ENCODE measurements at places on chromosomes 3 and 15.

DNA sequence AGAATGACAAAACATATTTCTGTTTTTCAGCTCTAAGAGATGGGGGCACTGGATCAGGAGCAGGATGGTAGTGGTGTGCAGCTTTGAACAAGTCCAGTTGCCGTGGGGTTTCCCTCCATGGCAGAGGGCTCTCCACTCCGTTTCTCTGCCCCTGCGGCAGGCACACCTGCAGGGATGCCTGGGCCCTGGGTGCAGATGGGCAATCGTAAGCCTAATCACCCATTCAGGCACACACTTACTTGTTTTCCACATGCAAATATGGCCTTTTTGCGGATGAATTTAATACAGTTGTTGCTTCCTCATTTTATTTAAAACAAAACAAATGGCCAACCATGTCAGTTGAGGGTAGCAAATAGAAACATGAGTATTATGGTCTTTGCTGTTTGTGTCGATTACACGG lies 85.1 kb downstream of the LPP start:
- DNase-seq: no peak

- peak; percentile 40 for DNase-seq
These were observed 68.0 kb downstream of the SLTM start for GRCh38 chr15:58865425-58865880.

GRCh38 chr15:78527325-78527724 lies 12.9 kb upstream of the PSMA4 start:
- no peak for DNase-seq

DNA sequence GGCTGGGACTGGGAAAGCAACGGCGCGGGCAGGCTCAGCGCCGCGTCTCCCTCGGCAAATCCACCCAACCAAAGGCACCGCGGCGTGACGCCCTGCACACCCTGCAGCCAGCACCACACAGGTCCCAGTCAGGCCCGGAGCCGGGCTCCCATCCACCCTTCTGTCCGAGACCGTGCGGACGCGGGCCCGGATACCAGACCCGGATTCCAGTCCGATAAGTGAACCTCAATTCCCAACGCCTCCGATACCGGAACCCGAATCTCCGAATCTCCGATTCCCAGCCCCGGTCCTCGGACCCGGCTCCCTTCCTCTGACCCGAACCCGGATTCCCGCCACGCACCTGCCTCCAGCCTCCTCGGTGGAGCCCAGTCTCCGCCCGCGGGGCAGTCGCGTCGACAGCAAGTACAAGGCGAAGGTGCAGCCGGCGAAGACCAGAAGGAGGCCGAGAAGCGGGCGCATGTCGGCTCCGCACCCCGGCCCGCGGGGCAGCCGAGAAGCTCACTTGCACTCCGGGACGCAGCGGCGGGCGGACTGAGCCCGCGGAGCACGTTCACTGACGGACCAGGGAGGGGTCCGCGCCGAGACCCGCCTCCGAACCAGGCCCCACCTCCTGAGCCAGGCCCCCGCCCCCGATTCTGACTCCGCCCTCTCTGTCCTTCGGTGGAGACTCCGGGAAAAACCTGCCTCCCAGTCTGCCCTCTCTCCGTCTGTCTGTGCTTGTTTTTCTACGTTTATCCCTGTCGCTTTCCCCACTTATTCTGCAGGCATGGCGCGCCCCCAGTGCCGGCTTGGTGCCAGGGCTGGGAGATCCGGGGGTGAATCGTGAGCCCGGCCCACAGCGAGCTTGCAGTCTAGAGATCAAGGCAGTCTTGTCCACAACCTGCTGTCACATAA lies at the start of gene TMEM41A:
Gene TMEM41A (minus strand): TSS at position 533 of the 894 bp plus-strand sequence. CDS start 74 bp downstream, at position 459.
- DNase-seq: peak; percentile 86

DNA sequence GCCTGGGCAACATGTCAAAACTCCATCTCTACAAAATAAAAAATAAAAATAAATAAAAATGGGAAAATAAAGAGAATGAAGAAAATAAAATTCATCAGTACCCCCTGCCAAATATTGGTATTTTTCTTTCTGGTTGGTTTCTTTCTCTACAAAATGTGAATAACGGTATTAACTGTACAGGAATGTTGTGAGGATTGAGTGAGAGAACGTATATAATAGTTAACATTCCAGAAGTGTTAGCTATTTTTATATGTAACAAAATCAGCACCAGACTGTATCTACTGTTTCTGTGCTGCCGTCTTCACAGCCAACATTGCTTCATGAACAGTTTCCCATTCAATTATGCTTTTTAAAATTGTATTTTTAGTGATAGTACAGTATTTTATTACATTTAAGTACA lies 25.5 kb upstream of the RNU6-1 start:
- no peak for DNase-seq

- DNase-seq: no peak
These were observed 662 bp upstream of the RFTN1 start for GRCh38 chr3:16514021-16514700.

GRCh38 chr3:16187213-16187790 lies 12.8 kb downstream of the GALNT15 start:
- no peak for DNase-seq

- no peak for DNase-seq
These were observed 4.6 kb downstream of the P2RY1 start for GRCh38 chr3:152839511-152839910.

DNA sequence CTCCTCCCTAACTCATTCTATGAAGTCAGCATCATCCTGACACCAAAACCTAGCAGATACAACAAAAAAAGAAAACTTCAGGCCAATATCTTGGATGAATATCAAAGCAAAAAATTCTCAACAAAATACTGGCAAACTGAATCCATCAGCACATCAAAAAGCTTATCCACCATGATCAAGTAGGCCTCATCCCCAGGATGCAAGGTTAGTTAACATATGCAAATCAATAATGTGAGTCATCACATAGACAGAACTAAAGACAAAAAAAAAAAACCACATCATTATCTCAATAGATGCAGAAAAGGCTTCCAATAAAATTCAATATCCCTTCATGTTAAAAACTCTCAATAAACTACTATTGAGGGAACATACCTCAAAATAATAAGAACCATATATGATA lies 306.8 kb upstream of the TMC3 start:
- no peak for DNase-seq

DNA sequence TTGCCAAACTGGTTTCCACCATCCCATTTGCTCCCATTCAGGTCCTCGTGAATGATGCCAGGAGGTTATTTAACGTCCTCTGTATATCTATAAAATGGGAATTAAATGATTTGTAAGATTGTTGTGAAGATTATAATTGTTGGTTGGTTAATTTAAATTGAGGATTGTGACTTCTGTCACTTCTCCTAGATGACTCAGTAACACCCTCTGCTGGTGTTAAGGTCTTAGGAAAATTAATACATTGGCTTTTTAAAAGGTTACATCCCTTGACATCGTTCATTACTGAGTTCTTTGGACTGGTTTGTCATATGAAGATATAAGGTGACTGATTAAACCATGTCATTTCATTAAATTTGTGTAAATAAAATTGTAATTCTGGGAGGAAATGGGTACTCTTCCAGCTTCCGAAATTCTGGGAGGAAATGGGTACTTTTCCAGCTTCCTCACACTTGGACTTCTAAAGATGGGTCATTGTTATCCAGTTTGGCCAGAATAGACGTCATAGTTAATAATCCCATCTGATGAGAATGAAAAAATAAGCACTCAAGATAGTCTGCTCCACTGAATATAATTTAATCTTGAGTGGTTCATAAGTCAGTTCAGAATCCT lies 33.3 kb upstream of the PAQR5 start:
- peak; percentile 78 for DNase-seq

GRCh38 chr15:51121118-51121517 lies 26.4 kb upstream of the TNFAIP8L3 start:
- DNase-seq: no peak

GRCh38 chr3:139574026-139574947 lies 34.7 kb upstream of the RBP1 start:
- DNase-seq: peak; percentile 16

GRCh38 chr3:156150434-156151066 lies 30.2 kb downstream of the KCNAB1 start:
- DNase-seq: peak; percentile 84

- DNase-seq: no peak
These were observed 180.8 kb downstream of the ATP10A start for GRCh38 chr15:25682340-25682739.

DNA sequence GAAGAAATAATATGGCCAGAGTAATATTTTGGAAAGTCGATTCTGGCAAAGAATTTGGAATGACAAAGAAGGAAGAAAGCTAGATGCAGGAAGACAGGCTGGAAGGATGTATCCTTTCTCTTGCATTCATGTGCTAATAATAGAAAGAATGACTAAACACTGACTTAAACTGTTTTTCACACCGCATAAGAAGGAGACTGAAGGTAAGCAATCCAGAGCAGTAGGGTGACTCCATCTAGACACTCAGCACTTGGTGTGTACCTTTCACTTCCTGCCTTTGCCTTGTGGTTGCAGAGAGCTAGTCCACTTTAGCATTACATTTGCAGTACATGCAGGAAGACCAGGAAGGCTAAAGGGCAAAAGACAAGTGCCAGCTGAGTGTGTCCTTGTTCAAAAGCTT lies 234.6 kb downstream of the RBMS3 start:
- no peak for DNase-seq

GRCh38 chr15:36896949-36897348 lies 203.4 kb downstream of the MEIS2 start:
- DNase-seq: no peak

GRCh38 chr3:150691414-150692040 lies 12.2 kb downstream of the ERICH6 start:
- no peak for DNase-seq

DNA sequence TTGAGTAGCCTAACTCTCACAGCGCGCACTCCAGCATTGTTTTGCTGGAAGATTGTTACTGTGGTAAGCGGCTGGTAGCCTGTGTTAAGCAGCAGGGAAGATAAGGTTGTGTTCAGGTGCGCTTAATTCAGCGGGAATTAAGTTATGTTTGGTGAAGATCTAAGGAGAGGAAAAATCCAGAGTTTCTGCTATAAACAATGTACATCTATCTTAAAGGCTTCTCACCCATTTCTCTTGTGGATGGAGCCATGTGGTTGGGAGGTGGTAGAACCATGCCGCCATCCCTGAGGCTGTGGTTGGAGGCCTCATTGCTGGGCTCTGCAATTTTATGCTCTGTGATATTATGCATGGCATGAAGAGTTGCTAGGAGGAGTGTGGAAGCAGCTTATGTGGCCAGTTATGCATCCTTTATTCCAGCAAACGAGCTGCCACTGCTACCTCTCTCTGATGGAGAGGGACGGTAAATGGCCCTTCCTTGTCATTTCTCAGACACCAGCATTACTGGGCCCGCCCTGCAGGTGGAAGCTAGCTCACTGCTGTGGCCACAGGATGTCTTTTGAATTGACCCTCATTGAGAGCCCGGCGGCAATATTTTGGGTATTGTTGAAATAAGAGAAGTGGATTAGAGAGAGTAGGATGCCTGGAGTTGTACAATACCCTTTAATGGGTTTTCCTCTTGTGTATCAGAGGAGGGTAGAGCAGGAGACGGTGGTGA lies 1.3 kb downstream of the MINAR1 start:
- DNase-seq: peak; percentile 75

GRCh38 chr3:45571969-45572368 lies 22.6 kb upstream of the LIMD1 start:
- no peak for DNase-seq

DNA sequence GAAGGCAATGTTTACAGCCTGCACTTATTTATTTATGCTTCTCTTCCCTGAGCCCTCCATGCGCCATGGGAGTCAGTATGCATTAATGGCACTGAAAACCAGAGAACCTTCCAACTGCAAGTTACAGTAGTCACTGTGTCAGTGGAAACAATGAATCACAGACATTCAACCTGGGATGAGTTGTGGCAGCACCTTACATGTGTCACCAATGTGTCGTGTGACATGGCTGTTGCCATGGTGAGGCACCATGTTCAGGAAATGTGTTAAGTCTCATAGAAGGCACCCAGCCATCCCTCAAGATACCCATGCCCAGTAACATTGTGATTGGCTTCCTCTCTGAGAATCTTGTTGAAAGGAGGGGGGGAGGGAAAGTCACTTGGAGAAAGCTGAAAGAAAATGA lies 105.0 kb downstream of the FOXP1 start:
- no peak for DNase-seq

All from cerebellar cortex (tissue), 1 donor.